Activated naive CD8-positive, alpha-beta T cell treated with anti-CD3 and anti-CD28 coated beads for 36 hours (primary cell): ENCODE measurements at places on chromosomes 3 and 15. TPM values are rescaled to one million over a fixed set of nuclear protein-coding genes. Genes with fewer than 3 reads are reported as not detected.

DNA sequence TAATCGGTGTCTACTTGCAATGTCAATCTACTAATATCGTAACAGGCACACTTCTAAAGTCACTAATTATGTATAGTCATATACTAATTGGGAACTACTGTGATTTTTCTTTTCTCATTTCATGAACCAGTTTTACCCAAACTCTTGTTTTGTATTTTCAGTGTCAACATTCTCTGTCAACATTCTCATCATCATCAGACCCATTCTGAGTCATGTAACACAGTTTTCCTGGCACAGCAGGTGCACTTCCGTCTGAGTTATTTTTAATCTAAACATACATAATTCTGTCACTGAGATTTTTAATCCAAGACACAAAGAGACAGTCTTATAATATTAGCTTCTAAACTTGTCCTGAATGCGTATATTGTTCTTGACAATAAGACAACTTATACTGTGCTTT is 205.1 kb upstream of the EIF1B start:
- H3K36me3 ChIP-seq: no peaks in the 10 kb centered on the region
- DNase-seq: no peak
- H3K4me1 ChIP-seq: no peaks in the 10 kb centered on the region
- no peaks in the 10 kb centered on the region for H3K27me3 ChIP-seq

DNASE1L3 gene
- total RNA-seq: not detected

- H3K27me3 ChIP-seq: no peaks in the 10 kb centered on the region
- peaks cover 85% of the 10 kb centered on the region for H3K4me1 ChIP-seq
- DNase-seq: no peak
- peaks cover 13% of the 10 kb centered on the region for H3K36me3 ChIP-seq
- H3K4me3 ChIP-seq: peak overlapping the region; percentile 59
Measured at GRCh38 chr15:50880651-50881114, 27.8 kb upstream of the AP4E1 start.

FGD5 gene
- 0.22 TPM for total RNA-seq

GRCh38 chr15:71103102-71103676 is 12.1 kb upstream of the THSD4 start:
- no peaks in the 10 kb centered on the region for H3K4me1 ChIP-seq
- no peak overlapping the region for H3K4me3 ChIP-seq
- no peak overlapping the region for H3K27ac ChIP-seq
- no peaks in the 10 kb centered on the region for H3K36me3 ChIP-seq
- DNase-seq: no peak

- H3K36me3 ChIP-seq: no peaks in the 10 kb centered on the region
Measured at GRCh38 chr15:46126581-46126980, 491.8 kb downstream of the SQOR start.

- peak overlapping the region; percentile 25 for H3K27ac ChIP-seq
- H3K27me3 ChIP-seq: no peaks in the 10 kb centered on the region
- peaks cover 41% of the 10 kb centered on the region for H3K4me1 ChIP-seq
- no peak for DNase-seq
- H3K4me3 ChIP-seq: no peak overlapping the region
- no peaks in the 10 kb centered on the region for H3K36me3 ChIP-seq
Measured at GRCh38 chr3:72629191-72629631, 219.0 kb downstream of the SHQ1 start.

ST3GAL6 gene
- total RNA-seq: 0.28 TPM

ISLR gene
- not detected for total RNA-seq

GRCh38 chr3:138946663-138947494 is at the start of the genes FOXL2 and FOXL2NB:
TSS of gene FOXL2 (minus strand) at chr3:138947137. CDS start at chr3:138946722, 415 bp downstream.
TSS of gene FOXL2NB (plus strand) at chr3:138947217. CDS start at chr3:138947365, 148 bp downstream.
- H3K36me3 ChIP-seq: no peaks in the 10 kb centered on the region
- H3K4me3 ChIP-seq: peak within 1 kb of the TSS; percentile 75
- DNase-seq: peak; percentile 37
- no peak within 1 kb of the TSS for H3K27ac ChIP-seq
- H3K27me3 ChIP-seq: peaks cover 92% of the 10 kb centered on the region
- peaks cover 36% of the 10 kb centered on the region for H3K4me1 ChIP-seq

MCTP2 gene
- 12.6 TPM for total RNA-seq

DNA sequence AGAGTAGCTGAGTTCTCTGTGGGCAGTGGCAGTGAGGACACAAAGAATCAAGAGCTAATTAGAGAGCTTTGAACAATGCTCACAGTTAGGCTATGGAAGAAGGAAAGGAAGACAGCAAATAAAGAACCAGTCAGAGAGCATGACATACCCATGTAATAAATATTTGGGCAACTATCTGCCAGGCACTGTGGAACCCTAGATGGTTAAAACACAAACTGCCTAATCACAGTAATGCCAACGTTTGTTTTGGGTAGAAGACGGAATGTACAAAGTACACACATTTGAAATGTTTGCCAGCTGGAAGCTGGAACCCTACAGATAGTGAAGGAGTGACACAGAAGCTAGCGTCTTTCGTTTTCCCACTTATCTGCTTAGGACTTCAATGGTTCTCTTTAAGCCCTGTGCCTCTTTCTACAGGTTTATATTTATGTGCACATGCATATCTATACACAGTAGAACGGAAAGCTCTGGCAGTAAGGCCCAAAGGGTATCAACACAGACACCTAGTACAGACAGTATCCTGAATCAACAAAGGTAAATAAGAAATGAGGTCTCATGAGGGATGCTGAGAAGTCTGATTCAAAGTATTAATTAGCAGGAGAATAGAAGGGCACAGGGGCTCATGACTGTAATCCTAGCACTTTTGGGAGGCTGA is 44.6 kb downstream of the ANKRD28 start:
- H3K36me3 ChIP-seq: peaks cover 32% of the 10 kb centered on the region
- H3K27me3 ChIP-seq: no peaks in the 10 kb centered on the region
- no peak overlapping the region for H3K27ac ChIP-seq
- H3K4me3 ChIP-seq: no peak overlapping the region

REC114 gene
- not detected for total RNA-seq

PLAAT1 gene
- total RNA-seq: 0.25 TPM

- no peak for DNase-seq
- no peak overlapping the region for H3K27ac ChIP-seq
- no peak overlapping the region for H3K4me3 ChIP-seq
- H3K4me1 ChIP-seq: no peaks in the 10 kb centered on the region
- H3K36me3 ChIP-seq: no peaks in the 10 kb centered on the region
- peaks cover 9% of the 10 kb centered on the region for H3K27me3 ChIP-seq
Measured at GRCh38 chr3:73141525-73141924, 80.1 kb downstream of the EBLN2 start.

BCL6 gene
- total RNA-seq: 8.9 TPM
